Stimulated activated CD4-positive, alpha-beta T cell treated with anti-CD3 and anti-CD28 coated beads, Interleukin-15, amount 100 ng/mL, for 48 hours (primary cell): ENCODE measurements at places on chromosomes 1 and 21.

DNA sequence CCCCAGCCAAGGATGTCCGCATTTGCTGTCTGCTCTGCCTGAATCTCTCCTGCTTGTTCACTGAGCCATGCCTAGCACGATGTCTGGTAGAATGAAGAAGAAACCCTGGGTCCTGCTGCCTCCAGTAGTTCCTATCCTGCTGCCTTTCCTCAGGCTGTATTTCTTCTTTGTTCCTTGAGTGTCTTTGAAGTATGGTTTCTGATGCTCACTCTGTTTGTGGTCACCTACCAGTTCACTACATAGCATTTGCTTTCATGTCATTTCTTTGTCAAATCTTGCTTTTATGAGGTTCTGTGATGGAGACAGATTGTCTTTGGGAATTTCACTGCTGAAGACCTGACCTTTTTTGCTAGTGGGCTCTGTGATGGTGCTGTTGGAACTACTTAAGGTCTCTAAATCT, 5.9 kb downstream of the UCK2 start:
- no peak for DNase-seq

DNA sequence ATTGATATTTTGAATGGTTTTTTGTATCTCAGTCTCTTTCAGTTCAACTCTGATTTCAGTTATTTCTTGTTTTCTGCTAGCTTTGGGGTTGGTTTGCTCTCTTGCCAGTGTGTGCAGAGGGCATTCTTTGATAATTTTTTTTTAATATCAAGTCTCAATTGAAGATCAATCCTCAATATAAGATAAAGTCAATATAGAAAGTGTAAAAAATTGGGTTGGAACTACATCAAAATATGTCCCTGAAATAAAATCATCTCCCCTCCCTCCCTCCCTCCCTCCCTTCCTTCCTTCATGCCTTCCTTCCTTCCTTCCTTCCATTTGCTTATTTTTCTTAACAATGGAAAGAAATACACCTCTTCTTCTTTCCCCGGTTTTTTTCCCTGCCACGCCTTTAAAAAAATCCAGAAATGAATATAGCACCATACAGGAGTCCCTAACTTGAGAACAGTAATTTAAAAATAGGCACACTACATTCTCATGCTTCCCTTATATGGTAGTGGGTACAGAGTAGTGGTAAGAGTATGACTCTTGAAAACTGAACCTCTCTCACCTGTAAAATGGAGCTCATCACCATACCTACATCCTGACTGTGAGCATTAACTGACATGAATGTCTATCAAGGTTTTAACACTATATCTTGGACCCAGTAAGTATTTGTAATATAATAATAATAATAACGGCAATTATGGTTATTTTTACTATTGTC, 221.9 kb downstream of the GIPC2 start:
- no peak for DNase-seq

DNA sequence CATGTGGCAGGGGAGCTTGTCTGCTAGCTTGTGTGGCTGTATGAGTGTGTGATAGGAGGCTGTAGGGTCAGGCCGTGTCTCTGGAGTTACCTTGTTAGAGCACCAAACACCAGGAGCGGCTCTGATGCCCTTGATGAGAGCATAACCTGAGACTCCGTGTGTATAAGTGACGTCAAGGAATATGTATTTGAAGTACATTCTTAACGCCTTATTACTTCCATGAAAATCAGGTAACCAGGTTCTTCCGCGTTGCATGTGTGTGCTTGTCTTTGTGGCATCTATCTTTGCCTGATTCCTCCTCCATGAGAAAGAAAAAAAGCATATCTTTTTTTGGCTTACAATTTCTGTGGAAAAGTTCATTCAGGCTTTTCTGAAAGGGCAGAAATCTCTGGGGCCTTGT, 4.6 kb downstream of the OLFML3 start:
- DNase-seq = no peak

- no peak for DNase-seq
These were observed 1.9 kb downstream of the OR2B11 start for GRCh38 chr1:247456021-247456420.

DNA sequence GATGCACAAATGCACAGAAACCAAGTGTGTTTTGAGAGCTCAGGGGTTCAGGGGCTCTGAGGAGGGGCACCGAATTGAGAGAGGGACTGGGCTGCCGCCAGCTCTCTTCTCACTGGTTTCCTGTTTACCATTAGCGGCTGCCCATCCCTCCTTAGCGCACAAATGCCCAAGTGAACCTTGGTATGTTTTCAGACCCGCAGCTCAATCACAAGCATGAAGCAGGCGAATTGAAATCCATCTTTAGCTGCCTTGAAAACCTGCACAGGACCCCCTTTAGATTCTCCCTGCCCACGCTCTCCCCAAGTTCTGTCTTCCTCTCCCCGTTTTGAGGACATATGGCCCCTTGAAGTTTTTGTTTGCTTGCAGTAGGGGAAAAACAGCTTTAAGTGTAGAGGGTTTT, 61.1 kb upstream of the ACOT11 start:
- no peak for DNase-seq

- DNase-seq = no peak
These were observed 223.7 kb downstream of the VAV3 start for GRCh38 chr1:107741242-107741641.

- no peak for DNase-seq
These were observed 9.4 kb downstream of the NUF2 start for GRCh38 chr1:163331116-163331515.

DNA sequence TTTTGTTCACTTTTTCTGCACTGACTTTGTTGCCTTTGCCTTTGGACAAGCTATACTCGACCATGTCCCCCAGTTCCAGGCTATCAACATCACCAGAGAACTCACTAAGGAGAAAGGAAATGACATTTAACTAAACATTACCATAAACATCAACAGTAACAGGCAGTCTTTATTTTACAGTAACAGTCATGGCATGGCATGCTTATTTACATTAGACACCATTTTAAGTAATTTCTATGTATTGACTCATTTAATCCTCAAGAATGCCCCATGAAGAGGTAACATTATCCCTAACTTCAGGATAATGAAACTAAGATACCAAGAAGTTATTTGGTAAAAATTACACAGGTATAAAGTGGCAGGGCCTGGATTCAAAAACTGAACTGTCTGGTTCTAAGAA, 8.7 kb upstream of the NRAS start:
- DNase-seq = no peak

DNA sequence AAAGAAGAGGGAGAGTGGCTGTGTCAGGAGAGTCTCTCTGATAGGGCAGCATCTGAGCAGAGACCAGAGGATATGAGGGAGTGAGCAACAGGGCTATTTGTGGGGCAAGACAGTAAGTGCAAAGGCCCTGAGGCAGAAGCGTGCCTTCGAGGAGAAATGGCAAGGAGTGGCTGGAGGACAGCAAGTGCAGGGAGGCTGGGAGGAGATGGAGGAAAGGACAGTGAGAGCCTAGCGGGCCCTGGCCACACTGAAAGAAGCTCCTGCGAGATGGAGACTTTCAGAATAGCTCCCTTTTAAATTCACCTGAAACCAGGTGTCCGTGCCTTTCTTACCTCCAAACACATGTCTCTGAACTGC, 25.2 kb downstream of the EXOC8 start:
- no peak for DNase-seq

DNA sequence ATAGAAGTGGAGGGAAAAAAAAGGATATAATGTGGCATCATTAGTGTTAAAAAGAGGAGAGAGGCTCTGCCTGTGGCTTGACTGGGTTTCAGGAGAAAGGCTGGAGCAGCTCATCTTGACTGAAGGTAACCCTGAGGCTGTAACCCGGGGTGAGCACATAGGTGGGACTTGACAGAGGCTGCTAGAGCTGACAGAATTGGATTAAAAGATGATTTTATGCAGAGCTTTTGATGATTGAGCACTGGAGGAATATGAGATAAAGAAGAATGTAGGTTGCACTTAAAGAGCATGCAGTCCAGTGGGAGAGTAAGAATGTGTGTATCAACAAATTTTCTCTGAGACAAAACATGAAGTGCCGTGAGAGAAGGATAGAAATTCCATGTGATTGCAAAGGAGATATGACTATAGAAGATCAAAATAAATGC, 17.3 kb downstream of the LAMC1 start:
- DNase-seq = no peak

GRCh38 chr1:34052565-34052964, 112.5 kb downstream of the CSMD2 start:
- no peak for DNase-seq

GRCh38 chr1:87956072-87956471, 627.4 kb downstream of the LMO4 start:
- no peak for DNase-seq

- DNase-seq = no peak
These were observed 37.2 kb upstream of the ST6GALNAC3 start for GRCh38 chr1:76037324-76037723.
